Stimulated activated CD8-positive, alpha-beta memory T cell treated with anti-CD3 and anti-CD28 coated beads, Interleukin-7, amount 100 ng/mL, for 48 hours (primary cell): ENCODE measurements at places on chromosomes 2 and 18.

DNA sequence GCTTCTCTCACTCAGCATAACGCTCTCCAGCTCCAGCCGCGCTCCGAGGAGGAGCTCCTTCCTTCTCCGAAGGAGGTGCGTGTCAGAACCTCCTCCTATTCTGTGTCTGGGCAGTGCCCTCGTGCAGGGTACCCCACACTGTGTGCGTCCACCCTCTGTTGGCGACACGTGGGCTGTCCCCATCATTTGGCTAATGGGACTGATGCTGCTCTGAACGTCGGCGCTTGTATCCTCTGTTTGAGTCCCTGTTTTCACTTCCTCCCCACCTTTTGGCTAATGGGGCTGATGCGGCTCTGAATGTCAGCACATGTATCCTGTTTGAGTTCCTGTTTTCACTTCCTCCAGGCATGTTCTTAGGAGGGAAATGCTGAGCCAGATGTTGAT is 22.2 kb downstream of the KCNG2 start:
- DNase-seq = no peak

DNA sequence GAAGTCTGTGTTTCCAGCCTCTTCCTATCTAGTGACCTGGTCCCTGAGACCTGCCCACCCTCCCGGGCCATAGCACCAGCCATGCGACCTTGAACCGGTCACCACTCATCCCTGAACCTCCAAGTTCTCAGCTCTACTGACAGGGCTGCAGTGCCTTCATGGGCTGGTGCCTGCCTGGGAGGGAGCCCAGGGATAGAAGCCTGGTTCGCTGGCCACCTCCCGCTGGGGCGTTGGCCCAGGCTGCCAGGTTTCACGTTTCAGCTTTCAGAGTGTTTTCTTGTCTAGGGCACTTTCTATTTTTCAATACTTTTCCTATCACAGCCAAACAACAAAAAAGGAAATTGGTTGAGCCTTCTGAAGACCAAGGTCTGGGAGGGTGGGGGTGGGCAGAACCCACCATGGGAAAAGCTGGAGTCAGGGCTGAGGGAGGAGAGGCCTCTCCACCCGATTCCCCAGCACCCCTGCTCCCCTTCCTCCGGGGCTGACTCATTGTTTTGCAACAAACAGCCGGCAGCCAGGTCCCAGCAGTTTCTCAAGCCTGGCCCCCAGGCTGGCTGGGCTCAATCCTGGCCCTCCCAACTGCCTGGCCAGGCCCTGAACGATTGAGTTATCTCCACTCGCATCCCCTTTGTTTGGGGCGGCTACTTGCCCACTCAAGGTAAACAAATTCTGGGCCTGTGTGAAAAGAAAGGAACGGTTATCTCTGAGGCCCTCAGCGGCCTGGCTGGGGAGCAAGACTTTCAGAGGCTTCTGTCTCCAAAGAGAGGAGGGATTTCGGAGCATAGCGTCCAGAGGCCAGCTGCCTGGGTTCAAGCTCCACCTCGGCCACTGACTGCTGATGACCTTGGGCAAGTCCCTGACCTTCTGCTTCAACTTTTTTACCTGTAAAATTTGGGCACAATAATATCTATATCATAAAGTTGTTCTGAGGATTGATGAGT is 47.5 kb downstream of the ZFP36L2 start:
- no peak for DNase-seq

DNA sequence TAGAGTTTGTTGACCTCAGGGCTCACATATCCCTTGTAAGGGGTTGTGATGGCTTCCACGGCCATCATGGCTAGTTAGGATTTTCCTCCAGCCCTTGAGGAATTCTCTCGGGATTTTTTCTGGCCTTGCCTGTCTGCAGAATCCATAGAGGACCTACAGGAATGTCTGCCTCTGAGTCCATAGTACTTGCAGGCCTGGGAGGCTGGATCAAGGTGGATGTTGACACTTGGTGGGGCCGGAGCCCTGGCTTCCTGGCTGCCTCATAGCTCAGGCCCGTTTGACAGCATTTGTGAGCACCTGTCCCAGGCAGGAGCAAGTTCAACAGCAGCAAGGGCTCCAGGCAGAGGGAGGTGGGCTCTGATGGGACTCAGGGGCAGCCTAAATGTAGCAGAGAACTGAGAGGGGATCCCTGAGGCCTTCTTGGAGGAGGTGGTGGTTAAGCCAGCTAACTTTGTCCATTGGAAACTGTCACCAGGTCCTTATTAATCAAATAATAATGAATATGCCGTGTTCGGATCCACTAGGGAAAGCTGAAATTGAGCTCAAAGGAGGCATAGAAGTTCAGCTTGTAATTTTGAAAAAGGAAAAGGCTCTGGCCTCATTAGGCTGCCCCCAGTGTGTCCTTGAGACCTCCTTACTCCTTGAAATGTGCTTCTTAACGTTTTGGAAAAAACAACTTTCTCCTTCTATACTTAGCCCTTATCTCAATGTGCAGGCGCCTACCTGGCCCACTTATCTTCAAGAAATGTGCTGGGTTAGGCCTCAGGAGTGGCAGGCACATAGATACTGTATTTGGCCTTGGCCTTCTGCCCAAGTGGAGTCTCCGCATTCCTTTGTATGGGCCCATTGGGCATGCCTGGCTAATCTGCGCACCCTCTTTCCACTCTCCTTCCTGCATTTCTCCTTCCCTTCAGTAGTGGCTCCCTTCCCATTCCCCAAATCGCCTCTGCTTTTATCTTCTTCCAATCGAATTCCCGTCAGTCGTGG is 66.9 kb downstream of the HPCAL1 start:
- DNase-seq = no peak

DNA sequence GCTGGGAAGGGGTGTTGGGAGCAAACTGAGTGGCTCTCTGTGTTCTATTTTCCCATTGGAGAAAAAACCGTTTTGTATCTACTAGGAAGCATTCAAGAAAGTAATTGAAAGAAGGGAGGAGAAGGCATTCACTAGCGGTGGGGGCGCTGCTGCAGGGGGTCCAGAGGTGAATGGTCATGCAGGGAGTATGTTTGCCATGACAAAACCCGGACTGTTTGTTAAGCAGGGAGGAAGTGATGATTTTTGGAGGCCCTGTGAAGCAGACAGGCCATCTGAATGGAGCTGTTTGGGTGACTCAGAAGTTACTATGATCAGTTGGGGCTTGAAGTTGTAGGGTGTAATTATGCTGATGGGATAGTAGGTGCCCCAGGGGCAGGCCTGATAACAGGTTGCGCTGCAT is 7.0 kb downstream of the TAF4B start:
- DNase-seq = no peak

GRCh38 chr2:184793176-184793575 is 194.8 kb downstream of the ZNF804A start:
- no peak for DNase-seq

DNA sequence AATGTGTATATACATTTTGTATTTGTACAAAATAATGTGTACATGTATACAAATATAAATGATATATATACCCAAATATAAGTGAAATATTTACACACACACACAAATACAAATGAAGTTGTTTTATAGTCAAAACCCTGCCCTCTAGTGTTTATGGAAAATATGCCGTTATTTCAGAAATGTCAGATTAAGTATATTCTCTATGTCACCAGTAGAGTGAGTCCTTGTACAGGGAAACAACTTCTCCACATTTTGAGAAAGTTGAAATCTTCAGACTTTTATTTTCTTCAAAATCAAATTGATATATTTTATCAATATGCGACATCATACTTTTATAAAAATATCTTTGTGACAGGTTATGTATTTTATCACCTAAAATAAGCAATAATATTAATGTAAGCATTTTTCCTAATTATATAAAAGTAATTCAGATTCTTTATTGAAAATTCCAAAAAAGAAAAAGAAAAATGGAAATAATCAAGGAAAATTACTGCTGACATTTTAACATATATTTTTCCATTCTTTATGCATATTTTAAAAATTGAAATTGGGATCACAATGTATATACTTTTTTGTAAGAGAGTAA is 22.4 kb downstream of the ARL6IP6 start:
- DNase-seq = no peak

GRCh38 chr2:143584936-143585335 is 455.7 kb downstream of the ARHGAP15 start:
- no peak for DNase-seq

- no peak for DNase-seq
These were observed 126.2 kb downstream of the METTL8 start for GRCh38 chr2:171307560-171307959.

DNA sequence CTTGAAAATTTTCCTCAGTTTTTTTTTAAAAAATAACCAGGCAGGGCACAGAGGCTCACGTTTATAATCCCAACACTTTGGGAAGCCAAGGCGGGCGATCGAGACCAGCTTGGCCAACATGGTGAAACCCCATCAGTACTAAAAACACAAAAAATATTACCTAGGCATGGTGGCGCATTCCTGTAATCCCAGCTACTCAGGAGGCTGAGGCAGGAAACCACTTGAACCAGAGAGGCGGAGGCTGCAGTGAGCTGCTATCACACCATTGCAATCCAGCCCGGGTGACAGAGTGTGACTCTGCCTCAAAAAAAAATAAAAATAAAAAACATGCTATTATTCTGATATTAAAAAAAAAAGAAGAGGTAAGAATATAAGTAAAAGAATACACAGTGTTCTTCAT is 191.0 kb downstream of the ZEB2 start:
- DNase-seq = no peak
